ENCODE measurements at places on chromosomes 2 and 18.

DNA sequence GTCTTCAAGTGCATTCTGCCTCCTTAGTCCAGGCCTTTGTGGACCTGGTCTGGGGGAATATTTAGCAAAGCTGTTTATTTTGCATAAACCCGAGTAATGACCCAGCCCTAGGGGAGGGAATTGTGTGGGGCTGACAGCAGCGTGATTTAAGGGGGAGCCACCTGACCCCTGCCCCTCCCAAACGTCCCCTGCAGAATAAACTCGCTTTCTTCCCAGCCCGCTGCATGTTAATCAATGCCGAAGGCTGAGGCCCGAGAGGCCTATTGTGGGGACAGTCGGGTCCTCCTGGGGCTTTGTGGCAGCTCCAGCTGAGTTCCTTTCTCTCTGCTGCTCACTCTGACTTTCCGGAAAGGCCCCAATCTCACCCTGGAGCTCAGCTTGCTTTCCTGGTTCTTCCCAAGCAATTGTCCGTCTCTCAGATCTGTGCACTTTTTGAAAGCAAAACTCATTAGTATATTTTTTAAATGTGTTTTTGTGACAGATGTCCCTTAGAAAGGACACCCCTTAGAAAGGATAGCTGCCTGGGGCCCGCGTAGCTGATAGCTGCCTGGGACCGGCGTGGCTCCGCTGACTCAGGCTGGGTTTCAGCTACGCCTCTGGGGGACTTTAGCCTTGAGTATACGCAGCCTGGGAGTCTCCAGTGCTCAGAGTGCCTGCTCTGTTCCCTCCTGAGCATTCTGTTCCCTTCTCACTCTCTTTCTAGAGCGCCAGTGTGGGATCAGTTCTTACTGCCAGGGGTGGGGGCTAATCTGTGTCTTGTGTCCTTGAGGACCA lies 158.3 kb downstream of the GLI2 start:
- no peak for DNase-seq

- no peak for DNase-seq
Observed at GRCh38 chr2:188134241-188134640, 157.4 kb upstream of the GULP1 start.

- DNase-seq, result no peak
Observed at GRCh38 chr2:214477305-214477704, 66.5 kb downstream of the VWC2L start.

GRCh38 chr2:18474700-18475099 lies 85.8 kb downstream of the RDH14 start:
- no peak for DNase-seq

DNA sequence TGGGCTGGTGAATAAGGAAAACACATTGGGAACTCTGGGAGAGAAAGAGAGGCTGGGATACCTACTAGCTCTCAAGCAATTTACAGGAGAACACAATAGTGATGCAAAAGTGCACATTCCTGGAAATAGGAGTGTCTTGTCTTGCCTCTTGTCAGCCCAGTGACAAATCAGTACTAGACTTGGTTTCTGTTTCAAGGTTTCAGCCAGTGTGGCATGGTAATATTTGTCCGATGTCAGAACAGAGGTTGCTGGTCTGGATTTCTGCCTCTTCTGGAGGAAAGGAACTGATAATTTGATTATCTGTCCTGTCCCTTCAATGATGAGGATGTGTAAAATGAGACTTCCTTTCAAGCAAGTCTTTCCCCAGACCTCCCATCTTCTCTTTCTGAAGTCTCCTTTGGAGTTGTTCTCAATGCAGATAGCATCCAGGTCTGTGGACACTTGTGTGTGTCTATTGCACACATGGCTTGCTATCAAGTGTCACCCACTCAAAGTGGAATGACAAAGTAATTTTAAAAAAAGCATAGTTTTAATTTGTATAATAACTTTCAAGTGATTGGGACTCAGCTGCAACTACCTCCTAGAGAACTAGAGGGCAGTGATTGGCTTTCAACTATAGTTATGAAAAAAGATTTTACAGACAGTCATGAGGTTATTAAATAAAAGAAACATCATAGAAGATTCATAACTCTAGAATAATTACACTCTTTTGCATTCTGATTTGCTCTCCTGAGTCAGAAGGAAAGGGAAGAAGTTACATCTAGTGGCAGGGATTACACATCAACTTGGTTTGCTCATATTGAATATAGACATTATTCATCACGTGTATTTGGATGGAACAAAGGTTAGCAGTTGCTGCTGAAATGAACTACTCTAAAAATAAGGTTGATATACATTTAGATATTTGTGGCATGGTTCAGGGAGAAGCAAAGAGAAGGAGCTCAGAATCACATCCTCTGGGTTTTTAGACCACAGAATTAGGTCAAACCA lies 4.5 kb downstream of the GPR39 start:
- no peak for DNase-seq

All from GOT3 (cell line).